ENCODE measurements at places on chromosomes 6 and 20.

DNA sequence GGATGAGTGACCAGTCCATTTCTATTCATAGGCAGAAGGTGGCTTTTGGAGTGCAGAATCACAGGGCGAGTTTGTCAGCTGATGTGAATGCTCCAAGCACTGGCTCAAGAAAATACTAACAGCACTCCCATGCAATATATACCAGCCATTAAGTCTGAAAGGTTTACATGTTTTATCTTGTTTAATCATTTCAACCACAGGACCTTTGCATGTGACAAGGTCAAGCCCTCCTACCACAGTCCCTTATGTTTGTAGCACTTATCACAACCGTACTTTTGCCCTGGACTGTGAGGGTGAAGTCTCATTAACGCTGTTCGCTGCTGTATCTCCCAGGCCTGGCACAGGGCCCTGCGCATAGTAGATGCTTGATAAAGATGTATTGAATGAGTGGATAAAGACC lies 99.3 kb upstream of the PMEPA1 start:
- DNase-seq: no peak

- no peak for DNase-seq
These were observed 24.1 kb downstream of the DEK start for GRCh38 chr6:18240230-18240629.

DNA sequence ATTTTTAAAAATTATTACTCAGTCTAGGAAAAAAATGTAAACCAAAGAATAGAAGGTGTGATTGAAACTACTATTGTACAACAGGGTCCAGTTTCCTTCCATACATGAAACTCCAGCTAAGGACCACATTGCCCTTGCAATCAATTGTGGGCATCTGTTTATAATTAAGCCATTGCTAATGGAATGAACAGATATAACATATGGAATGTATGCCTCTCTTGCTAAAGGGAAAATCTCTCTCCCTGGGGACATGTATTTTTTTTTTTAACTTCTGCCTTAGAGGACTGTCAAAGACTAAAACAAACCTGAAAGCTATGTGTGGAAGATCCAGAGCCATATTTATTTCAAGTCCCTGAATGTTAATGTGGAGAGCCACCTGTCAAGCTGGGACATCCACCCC lies 336.8 kb upstream of the MANEA start:
- DNase-seq: no peak

- DNase-seq: no peak
These were observed 32.1 kb downstream of the FAM83B start for GRCh38 chr6:54878718-54879117.

DNA sequence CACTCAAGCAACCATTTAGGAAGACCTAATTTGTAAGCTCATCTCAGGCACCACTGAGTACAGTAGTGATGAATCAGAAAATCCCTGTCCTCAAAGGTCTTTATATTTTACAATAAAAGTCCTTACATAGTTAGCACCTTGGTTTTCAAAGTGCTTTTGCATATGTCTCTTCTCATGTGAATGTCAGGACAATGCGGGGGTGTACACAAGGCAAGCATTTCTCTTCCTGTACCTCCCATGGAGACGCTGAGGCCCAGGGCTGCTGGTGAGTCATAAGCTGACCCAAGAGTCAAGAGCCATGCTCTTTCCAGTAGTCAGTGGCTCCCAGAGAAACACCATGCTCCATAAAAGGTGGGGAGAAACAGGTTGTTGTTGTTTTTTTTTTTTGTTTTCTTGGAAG lies 174.0 kb downstream of the GJA10 start:
- DNase-seq: no peak

DNA sequence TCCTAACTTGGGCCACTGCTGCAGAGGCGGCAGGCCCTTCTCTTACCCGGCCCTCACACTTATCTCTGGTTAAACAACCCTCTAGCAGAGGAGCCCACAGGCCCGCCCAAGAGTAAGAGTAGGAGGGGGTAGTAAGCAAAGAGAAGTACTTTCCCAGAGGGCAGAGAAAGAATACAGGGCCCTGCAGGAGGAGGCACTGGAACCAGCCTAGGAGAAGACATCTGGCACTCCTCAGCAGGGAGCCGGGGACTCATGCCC lies 10.1 kb downstream of the MTCH1 start:
- DNase-seq: no peak

GRCh38 chr20:63284083-63284440 lies 8.9 kb upstream of the COL20A1 start:
- DNase-seq: no peak

DNA sequence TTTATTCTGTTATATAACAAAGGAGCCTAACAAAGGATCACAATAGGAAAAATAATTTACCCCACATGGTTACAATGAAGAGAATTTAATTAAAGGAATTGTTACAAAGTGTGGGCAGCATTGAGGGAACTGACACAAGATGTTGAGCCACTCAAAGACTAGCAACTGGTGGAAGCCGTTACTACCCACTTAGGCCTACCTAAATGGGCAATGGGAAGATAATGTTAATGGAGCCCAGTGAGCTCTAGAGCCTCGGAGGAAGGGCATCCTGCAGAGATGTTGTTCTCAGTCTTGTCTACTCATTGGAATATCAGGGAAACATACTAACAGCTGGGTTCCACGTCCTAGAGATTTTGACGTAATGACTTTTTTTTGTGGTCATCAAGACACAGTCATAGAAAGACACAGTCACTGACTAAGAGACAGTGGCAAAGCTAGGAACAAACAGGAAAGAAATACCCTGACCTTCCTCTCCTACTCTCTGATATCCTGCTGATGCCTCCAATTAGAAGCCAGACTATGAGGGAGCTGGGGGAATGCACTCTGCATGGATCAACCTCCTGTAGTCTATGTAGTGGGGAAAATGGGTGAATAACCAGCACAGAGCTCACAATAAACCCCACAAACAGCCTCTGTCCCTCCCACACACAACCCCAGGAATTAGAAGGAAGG lies 523.8 kb upstream of the FLRT3 start:
- no peak for DNase-seq

GRCh38 chr6:223136-223535 lies 69.2 kb upstream of the DUSP22 start:
- DNase-seq: no peak

DNA sequence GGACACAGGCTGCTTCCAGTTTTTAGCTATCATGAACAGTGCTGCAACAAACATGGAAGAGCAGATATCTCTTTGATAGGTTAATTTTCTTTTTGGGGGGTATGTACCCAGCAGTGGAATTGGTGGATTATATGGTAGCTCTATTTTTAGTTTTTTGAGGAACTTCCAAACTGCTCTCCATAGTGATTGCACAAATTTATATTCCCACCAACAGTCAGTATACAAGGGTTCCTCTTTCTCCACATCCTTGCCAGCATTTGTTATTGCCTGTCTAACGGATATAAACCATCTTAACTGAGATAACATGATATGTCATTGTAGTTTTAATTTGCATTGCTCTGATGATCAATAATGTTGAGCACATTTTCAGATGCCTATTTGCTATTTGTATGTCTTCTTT lies 237.6 kb downstream of the MMUT start:
- no peak for DNase-seq

DNA sequence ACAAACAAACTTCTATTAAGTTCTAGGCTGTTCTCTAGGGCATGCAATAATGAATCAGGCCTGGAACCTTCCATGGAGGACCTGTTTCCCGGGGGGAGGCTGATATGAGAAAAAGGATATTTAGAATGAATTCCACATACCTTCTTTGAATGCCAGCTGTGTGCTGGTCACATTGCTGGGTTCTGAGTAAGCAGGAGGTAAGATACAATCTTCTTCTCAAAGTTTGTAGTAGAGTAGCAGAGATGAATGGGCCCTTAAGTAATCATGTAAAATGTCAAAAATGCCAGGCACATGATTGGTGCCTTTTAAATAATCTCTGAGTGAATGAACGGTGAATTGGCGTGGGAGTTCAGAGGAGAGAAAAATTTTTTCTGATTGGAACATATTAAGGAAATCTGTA lies 47.4 kb downstream of the TGM2 start:
- DNase-seq: no peak

DNA sequence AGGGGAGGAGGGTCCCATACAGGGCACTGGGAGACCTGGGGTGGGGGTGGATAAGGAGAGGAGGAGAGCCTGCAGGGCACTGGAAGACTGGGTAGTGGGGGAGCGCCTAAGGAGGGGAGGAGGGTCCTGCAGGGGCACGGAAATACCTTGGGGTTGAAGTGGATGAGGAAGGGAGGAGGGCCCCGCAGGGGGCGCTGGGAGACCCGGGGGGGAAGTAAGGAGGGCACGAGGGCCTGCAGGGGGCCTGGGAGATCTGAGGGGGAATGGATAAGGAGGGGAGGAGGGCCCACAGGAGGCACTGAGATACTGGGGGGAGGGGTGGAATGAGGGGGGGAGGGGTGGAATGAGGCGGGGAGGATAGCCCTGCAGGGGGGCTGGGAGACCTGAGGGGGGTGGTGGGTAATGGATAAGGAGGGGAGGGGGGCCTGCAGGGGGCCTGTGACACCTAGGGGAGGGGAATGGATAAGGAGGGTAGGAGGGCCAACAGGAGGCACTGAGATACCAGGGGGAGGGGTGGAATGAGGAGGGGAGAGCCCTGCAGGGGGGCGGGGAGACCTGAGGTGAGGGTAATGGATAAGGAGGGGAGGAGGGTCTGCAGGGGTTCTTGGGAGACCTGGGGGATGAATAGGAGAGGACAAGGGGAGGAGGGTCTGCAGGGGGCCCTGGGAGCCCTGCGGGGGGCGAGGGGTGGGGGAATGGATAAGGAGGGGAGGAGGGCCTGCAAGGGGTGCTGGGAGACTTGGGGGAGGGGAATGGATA lies 567 bp upstream of the CTCFL start:
- no peak for DNase-seq

GRCh38 chr6:134132494-134133141 lies 80.2 kb upstream of the SLC2A12 start:
- no peak for DNase-seq

DNA sequence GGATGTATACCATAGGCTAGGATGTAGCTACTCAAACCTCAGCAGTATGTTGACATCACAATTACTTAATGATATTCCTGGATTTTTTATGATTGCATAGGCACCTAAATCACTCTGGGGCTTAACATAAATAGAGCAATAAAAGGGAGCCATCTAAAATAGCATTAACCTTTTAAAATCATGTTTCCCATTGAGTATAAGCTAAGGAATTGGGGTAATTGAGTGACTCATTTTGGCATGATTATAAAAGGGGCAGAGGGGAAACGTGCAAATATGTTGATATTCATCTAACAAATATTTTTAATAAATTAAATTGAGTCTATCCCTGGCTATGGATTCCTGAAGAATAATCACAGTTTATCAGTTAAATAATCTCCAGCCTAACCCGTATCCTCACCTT lies 74.0 kb upstream of the ADGRF1 start:
- DNase-seq: no peak

- DNase-seq: no peak
These were observed 92.9 kb downstream of the PLEKHG1 start for GRCh38 chr6:150692604-150693003.

DNA sequence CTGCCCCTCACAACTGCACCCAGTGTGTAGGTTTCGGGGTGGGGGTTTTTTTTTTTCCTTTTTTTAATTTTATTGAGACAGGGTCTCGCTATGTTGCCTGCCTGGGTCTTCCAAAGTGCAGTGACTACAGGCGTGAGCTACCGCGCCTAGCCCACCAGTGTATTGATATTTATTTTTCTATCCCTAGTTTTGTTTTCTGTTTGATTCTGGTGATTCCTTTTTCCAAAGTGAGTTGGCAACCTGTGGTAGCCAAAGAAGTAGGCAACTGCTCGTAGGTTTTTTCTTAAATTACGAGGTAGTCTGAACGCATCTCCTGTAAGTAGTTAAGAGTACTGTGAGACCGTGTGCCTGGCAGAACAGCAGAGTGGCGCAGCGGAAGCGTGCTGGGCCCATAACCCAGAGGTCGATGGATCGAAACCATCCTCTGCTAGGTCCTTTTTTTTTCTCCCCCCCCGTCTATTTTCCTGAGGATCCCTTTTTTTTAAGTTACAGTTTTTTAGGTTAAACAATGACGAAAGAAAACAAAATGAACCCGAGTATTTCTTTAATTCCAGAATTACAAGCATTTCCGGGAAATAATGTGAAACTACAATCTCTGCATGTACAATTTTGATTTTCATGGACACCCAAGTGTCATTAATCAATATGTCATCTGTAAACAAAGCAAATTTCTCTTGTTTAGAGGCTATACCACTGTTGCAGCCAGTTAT lies 78.7 kb upstream of the BTN3A2 start:
- peak; percentile 53 for DNase-seq

GRCh38 chr6:124604719-124605118 lies 357.5 kb upstream of the RNF217 start:
- DNase-seq: no peak
